DND-41 (cell line): ENCODE measurements at places on chromosomes 6 and 20.

GRCh38 chr20:48789781-48790472 is 37.9 kb downstream of the PREX1 start:
- no peak for DNase-seq

GRCh38 chr6:111854683-111855082 is 18.6 kb downstream of the FYN start:
- DNase-seq, result no peak

GRCh38 chr20:61230166-61230565 is 21.9 kb upstream of the CDH4 start:
- no peak for DNase-seq

DNA sequence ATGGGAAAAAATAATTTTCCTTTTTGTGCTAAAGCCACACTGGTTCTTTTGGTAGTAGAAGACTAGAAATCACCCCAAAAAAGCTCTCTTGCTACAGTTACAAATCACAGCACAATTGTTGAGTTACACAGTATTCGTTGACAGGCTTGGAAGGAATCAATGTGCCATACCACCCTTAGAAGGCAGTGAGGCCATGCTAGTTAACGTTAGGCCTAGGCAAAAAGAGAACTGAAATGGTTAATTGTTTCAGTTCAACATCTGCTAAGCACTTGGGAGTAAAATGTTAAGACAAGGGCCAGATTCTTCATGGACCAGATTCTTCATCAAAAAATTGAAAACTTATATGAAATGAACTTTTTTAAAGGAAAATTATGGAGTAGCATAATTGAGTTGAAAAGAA is 626.2 kb downstream of the UTRN start:
- DNase-seq, result no peak

GRCh38 chr6:137286368-137286767 is 67.2 kb upstream of the IFNGR1 start:
- no peak for DNase-seq
